ENCODE measurements at places on chromosomes 16 and 17.

GRCh38 chr16:66503030-66503429 is 46.9 kb downstream of the TK2 start:
- DNase-seq = no peak

GRCh38 chr16:77677129-77677528 is 45.2 kb upstream of the NUDT7 start:
- DNase-seq = no peak

DNA sequence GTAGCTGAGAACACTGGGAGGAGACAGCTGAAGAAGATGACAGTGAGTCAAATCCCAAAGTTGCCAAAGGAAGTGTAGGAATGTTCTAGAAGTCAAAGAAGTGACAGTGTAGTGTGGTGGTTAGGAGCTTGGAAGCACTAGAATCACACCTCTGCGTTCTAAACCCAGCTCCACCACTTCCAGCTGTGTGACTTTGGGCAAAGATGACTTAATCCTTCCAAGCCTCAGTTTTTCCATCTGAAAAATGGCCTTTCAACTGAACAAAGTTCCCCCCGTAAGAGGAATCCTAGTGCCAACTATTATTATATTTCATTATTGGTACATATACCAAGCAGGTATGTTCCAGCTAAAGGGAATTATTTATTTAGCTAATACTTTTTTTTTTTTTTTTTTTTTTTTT is 56.0 kb downstream of the IQCK start:
- DNase-seq = no peak

GRCh38 chr17:29158488-29159275 is 21.5 kb downstream of the MYO18A start:
- no peak for DNase-seq

- no peak for DNase-seq
Measured at GRCh38 chr17:80516171-80516932, 28.3 kb upstream of the RPTOR start.

- no peak for DNase-seq
Measured at GRCh38 chr17:12940699-12941098, 77.1 kb downstream of the ELAC2 start.

DNA sequence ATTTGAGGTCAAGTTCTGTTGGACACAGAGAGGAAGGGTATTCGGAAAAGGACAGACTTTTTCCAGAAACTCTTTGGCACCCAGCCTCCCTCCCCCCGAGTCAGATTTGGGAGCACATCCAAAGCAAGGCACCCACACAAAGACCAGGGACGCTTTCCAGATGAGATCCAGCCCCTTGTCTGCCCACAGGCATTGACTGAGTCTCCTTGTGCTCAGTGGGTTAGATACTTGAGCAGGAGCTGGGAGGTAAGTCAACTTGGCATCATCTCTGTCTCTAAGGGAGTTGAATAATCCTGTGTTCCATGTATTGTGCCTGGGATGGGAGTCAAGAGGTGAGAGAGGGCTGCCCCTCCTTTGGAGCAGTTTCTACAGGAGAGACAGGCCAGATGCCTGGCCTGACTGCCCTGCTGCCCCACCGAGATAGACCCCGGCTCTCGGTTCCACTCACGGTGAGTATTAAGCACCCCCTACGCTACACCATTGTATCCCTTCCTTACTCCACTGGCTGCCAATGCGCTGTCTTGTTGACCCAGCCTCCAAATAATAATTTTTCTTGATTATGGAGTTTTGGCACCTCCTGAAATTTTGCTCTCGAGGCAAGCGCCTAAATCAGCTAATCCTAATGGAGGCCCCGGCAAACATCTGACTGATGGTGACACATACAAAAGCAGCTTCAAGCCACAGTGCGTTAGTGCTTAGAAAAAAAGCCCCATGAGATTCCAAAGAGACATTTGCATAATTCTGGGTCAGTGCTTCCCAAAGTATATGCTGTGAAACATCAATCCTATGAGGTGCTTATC is 29.6 kb upstream of the MAP3K14 start:
- DNase-seq = no peak

DNA sequence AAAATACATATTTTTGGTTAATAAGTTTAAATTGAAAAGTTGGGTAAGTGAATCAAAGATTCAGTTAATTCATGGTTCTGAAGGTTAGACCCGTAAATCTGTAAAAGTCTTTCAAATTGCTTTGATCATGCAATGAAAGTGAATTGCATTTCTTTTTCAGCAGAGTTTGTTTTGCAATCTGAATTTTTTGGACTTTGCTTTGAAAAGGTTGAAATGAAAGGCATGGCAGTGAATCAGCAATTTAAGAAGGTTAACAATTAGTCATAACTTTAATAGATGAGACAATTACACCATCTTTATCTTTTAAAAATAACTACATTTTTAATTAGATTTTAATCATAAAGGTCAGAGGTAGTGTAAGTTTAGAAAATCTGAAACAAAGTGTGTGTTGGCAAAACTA is 310.9 kb upstream of the KCNJ16 start:
- no peak for DNase-seq

GRCh38 chr17:3974138-3974687 is 10.0 kb upstream of the ATP2A3 start:
- no peak for DNase-seq

DNA sequence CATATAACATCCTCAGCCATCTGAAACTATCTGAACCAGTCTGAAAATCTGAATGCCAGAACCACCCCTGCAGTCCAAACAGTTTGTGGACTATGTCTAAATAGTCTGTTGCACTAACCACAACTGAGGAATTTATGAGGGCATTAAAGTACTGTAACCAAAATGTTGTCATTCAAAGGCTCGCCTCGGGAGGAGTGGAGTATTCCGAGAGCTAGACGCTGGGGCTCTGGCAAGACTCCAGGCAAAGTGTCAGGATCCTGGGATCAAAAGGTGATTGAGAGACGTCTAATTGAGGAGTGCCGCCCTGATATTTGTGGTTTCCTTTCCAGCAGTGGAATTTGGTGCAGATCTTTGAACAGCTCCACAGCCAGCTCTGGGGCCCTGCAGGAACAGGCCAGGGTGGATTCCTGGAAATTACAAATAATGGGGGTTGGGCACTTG is 142.9 kb upstream of the MYOCD start:
- DNase-seq = no peak

DNA sequence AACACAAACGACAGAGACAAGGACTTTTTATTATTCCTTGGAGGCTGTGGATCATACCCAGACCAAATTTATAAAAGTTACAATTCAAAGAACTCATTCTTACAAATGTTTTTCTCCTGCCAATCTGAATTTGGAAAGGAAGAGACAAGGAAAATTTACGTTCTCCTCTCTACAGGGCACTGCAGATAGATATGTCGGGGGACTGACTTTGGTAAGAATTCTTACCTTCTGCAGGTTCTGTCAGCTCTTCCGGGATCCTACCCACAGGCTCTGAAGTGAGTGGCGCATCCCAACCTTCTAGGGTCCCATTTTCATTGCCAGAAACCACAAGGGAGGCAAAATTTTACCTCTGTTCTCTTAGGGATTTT is 2.2 kb upstream of the SLFN12L start:
- no peak for DNase-seq

GRCh38 chr17:58328195-58329034 is at the start of gene TSPOAP1:
Gene TSPOAP1 (minus strand): TSS chr17:58328795. CDS start chr17:58327920, 875 bp downstream.
- DNase-seq = no peak

GRCh38 chr17:72120642-72121163 is at the start of gene SOX9:
Gene SOX9 (plus strand): TSS chr17:72121020. CDS start chr17:72121392, 372 bp downstream.
- DNase-seq = peak; percentile 51

DNA sequence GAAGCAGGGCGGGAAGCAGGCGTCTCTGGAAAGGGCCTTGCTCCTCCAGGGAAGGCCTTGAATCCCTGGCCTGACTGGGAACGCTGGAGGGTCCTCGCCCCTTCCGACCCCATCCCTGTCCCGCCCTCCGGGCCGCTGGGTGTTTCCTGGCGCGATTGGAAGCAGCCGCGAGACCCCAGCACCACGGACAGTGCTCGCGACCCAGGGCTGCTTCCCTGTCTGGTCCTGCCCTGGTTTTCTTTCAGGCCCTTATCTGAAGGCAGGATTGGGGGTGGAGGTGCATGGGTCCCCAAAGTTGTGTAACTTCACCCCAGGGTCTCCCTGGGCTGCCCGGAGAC is 2.1 kb downstream of the MGAT5B start:
- no peak for DNase-seq

DNA sequence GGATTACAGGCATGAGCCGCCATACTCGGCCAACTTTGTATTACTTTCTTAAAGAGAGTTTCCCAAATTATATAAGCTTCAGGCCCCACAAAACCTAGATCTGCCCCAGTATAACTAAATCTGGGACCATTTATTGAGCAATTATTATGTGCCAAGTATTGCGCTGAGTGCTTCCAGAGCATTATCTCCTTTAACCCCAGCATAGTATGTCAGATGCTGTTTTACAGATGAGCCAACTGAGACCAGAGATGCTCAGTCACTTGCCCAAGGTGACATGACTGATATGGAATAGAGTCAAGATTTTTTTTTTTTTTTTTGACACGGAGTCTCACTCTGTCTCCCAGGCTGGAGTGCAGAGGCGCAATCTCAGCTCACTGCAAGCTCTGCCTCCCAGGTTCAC is 1.9 kb upstream of the ERBB2 start:
- DNase-seq = no peak

DNA sequence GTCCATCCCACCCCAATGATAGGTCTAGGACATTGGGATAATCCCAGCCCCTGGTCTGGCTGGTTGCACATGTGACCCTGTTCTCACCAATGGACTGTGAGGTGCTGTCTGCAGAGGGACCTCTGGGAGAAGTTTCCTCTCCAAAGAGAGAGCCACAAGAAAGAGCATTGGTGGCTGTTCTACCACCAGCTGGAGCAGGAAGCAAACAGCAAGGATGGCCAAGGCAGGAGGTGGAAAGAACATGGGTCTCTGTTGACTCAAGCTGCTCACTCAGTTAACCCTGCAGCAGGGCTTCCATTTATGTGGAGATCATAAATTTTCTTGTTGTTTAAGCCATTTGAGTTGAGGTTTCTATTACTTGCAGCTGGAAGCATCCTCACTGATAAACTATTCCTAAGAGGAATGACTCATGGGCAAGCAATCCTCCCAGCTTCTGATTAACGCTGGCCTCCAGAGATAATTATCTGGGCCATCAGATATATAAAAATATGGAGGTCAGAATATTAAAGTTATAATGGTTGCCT is 52.6 kb downstream of the CYB5B start:
- DNase-seq = no peak

DNA sequence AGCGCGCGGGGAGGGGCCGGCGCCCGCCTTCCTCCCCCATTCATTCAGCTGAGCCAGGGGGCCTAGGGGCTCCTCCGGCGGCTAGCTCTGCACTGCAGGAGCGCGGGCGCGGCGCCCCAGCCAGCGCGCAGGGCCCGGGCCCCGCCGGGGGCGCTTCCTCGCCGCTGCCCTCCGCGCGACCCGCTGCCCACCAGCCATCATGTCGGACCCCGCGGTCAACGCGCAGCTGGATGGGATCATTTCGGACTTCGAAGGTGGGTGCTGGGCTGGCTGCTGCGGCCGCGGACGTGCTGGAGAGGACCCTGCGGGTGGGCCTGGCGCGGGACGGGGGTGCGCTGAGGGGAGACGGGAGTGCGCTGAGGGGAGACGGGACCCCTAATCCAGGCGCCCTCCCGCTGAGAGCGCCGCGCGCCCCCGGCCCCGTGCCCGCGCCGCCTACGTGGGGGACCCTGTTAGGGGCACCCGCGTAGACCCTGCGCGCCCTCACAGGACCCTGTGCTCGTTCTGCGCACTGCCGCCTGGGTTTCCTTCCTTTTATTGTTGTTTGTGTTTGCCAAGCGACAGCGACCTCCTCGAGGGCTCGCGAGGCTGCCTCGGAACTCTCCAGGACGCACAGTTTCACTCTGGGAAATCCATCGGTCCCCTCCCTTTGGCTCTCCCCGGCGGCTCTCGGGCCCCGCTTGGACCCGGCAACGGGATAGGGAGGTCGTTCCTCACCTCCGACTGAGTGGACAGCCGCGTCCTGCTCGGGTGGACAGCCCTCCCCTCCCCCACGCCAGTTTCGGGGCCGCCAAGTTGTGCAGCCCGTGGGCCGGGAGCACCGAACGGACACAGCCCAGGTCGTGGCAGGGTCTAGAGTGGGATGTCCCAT is 232.8 kb downstream of the SEC14L1 start:
- DNase-seq = no peak

GRCh38 chr17:15263206-15263579 is 1.9 kb downstream of the PMP22 start:
- DNase-seq = no peak

DNA sequence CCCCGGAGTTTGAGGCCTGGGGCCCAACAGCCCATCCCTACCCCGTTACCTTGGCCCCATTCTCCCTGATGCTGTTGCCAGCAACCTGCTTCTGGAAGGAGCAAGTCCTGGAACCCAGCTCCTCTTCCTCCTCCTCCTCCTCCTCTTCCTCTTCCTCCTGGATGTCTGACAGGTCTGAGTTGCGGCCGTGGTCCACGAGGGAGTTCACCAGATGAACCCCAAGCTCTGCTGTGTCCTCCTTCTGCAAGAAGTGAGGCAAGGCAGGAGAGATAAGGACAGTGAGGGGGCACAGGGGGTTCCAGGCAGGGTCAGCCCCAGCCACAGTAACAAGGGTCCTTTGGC is 18.7 kb downstream of the TSPOAP1 start:
- DNase-seq = no peak
